Mucosa of descending colon (tissue), 3 donors: ENCODE measurements at places on chromosomes 16 and 17.
A peak's percentile ranks its signal among the peaks of the same experiment; 100 is the strongest.

DNA sequence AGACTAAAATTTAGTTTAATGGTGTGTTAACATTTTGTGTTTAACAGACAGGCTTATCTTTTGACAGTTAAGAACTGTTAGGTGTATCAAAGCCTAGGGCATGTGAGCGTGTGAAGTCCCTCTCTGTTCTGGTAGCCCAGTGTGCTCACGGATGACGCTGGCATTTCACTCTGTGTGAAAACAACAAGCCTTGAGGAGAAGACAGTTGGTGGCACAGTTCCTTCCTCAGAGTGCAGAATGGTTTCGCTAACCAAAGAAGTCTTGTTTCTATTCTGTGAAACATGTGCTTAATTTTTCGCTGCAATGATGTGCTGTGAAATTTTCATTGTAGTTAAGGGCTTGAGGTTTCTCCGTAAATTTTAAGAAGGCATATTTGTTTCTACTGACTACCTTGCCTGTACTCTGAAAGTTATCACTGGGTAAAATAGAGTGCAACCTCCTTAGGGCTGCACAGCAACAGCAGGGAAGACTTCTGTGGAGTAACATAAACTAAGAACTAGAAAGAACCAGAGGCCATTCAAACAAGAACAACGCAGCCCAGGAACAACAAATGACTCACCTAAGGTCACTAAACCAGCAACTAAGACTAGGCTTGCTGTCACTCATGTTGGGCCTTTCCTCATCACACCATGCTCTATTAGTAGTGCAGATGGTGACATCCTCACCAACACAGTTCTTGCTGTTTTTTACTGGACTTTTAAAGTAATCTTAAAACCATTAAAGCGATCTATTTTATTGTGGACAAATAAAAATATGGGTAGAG is 33.4 kb downstream of the BRD7 start:
- no peak for DNase-seq

DNA sequence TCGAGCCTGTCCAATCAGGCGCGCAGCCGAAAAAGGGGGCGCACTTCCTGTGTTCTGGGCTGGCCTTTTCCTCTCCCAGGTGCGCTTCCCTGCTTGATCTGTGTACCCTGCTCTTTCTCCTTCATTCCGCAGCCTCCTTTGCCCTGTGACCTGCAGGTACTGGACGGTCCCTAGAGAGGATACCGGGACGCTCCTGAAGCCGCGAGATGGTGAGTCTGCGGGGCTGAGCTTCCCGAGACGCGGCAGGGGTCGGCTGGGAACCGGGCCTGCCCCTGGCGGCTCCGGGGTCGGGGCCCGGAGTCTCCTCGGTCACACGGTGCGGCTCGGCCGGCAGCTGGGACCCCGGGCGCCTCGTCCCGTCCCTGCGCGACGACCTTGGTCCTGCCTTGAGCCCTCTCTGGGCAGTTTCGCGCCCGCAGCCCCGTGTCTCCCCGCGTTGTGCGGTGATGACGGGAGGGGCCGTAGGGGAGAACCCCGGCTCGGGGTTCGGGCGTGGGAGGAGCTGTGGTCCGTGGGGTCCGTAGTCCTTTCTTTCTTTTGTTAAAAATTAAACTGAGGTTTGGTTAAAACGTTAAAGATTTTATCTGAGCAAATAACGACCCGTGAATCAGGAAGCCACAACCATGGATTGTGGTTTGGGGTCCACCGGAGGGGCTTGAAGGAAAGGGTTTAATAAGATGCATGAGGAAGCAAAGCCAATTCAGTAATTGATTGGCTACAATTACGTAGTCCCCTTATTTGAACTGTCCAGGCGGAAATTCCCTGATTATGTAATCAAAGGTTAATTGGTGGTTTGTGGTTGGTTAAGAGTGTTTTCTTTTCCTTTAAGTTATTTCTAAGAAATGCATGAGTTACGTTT is 172.8 kb upstream of the ZNF267 start:
- peak; percentile 94 for DNase-seq

- DNase-seq, result no peak
Observed at GRCh38 chr16:4028144-4028543, 88.1 kb downstream of the ADCY9 start.

DNA sequence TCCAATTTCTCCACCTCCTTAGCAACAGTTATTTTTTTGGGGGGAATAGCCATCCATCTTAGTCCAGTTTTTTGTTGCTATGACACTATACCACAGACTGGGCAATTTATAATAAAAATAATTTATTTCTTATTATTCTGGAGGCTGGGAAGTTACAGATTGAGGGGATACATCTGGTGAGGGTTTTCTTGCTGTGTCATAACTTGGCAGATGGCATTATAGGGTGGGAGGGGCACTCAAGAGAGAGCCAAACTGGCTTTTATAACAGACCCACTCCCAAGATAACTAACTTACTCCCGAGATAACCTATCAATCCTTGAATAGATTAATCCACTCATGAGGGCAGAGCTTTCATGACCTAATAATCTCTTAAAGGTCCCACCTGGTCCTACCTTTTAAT is 84.2 kb downstream of the ABCA8 start:
- no peak for DNase-seq

DNA sequence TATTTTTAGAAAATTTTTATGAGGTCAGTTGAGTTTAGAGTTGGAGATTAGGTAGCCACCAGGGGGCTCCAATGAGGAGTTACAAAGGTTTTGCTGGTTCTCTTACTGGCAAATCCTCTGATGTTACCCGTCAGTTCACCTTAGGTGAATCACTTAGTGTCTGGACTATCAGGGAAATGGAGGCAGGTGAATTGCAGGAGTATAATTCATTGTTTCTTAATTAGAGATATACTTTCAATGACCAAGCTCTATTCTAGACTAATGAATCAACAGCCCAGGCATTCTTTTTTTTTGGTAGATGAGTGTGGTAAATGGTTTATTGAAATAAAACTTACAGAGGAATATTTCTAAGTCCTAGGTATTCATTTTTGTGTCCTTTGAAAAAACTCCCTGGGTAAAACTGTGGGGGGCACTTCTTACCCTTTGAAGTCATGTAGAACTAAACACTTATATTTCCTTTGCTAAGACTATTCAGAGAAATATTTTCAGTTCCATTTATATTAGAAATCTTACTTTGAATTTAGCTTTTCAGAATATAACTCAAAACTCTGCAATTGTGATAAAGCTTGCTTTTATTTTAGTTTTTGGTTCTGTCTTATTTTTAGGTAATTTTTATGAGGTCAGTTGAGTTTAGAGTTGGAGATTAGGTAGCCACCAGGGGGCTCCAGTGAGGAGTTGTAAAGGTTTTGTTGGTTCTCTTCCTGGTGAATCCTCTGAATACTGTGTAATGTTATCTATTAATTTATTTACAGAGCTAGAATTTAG is 17.7 kb downstream of the PSMD11 start:
- no peak for DNase-seq

- DNase-seq, result no peak
Observed at GRCh38 chr16:56628486-56629350, 3.1 kb downstream of the MT1E start.

DNA sequence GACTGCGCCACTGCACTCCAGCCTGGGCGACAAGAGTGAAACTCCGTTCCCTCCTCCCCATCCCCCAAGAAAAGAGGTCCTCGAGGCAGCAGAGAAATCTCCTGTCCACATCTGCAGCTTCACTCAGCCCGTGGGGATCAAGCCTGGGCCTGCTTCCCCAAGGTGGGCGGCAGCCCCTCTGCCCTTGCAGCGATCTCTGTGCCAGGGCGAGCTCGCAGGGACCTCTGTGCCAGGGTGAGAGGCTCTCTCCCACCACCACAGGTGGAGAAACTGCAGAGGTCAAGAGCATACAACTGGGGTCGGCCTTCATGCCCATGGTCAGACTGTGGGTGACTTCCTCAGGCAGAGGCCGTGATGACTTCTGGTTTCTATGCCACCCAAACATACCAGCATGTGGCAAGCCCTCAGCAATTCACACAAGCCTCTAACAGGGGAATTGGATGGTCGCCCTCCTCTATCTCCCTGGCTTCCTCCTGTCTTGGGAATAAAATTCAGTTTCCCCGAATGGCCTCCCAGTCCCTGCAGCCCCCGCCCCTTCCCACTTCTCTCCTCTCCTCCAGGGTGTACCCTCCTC is 5.5 kb downstream of the SLC43A2 start:
- no peak for DNase-seq

GRCh38 chr17:76554131-76554530 is 14.3 kb downstream of the PRCD start:
- no peak for DNase-seq

- peak; percentile 75 for DNase-seq
Observed at GRCh38 chr17:39208893-39209292, 8.8 kb downstream of the RPL19 start.

- DNase-seq, result no peak
Observed at GRCh38 chr17:27596566-27597187, 34.3 kb upstream of the LGALS9 start.

DNA sequence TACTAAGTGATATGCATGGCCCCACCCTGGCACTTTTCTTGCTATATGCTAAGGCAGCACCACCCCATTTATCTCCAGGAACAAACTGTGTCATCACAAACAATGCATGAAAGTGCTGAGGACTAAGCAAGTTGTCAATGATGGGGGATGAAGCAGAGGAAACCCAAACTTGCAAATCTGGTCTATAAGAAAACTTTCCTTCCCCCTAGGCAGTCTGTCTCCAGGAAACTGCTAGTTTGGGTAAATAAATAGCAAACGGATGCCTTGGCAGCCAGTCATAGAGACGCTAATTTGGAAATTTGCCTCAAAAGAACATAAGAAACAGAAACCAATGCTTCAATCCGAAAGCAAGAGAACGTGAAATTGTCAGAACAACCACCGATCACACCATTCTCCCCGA is 5.6 kb upstream of the HSBP1 start:
- no peak for DNase-seq

DNA sequence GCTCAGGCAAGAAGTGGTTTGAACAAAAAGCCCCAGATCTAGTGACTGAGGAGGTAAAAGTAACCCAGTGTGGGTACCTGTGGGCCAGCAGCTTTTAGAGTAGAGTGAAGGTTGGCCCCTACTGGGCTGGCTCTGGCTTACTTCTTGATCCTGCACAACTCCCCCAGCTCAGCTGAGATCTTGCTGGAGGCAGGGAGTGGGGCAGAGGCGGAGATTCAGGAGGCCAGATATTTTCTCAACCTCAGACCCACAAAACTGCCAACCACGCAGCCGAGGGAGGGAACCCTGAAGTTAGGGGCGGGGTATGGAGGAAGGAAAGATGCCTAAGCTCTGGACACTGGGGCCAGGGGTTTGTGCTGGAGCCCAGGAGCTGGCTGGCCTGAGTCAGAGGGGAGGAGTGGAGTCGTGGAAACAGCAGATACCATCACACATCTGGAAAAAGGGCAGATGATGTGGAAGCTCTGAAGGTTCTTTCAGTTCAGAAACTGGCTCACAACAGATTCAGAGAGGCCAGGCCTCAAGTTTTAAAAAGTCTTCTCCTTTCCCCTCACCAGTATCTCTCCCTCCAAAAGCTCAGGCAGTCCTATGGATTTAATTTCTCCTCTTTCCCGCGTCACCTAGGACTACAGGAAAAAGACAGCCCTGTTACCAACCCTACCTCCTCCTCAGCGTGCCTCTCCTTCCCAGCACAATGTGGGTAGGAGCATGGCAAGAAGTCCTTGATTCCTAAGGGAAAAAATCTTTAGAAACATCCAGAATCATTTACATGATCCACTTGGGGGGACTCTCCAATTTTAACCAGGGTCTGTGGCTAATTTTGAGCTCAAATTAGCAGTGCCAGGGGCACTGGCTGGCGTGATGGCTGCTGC is 48.1 kb downstream of the MYO18A start:
- no peak for DNase-seq

GRCh38 chr17:47095268-47095667 is 93.8 kb downstream of the CDC27 start:
- no peak for DNase-seq

DNA sequence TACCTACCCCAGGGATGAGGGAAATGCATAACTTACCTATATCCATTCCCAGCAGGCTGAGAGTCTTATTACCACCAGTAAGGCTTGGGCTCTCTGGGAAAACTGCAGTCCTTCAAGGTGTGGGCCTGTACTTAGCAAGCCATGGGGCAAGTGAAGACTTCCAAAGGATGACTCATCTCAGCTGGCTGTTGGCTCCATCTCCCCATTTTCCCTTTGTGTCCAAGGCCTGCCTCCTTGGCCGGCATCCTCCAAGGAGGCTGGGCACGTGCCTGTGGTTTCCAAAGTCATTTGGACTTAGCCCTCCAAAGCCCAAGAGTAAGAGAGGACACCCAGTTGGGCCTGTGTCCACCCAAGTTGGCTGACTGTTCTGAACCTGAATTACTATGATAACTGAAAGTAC is 89.8 kb downstream of the TMEM100 start:
- DNase-seq, result no peak
